ENCODE measurements at places on chromosomes 12 and 14. TPM values are rescaled to one million over a fixed set of nuclear protein-coding genes. Genes with fewer than 3 reads are reported as not detected.

The SLC15A5 gene
- not detected for polyA plus RNA-seq

The ADGRD1 gene
- 1.7 TPM for polyA plus RNA-seq

The NINJ2 gene
- not detected for polyA plus RNA-seq

The ANKRD13A gene
- 89.2 TPM for polyA plus RNA-seq

The ART4 gene
- polyA plus RNA-seq = not detected

The MAPKAPK5 gene
- 84.4 TPM for polyA plus RNA-seq

The ABCD2 gene
- 0.43 TPM for polyA plus RNA-seq

The SPTLC2 gene
- polyA plus RNA-seq = 15.1 TPM

The SELPLG gene
- 0.62 TPM for polyA plus RNA-seq

The POLE2 gene
- polyA plus RNA-seq = 2.8 TPM

The RNF212B gene
- not detected for polyA plus RNA-seq

The PTPRB gene
- polyA plus RNA-seq = 0.26 TPM

The LBHD2 gene
- polyA plus RNA-seq = not detected

The PPP1R12A gene
- polyA plus RNA-seq = 68.2 TPM

The PAPLN gene
- 0.08 TPM for polyA plus RNA-seq

The CABP1 gene
- polyA plus RNA-seq = 0.71 TPM

The TRHDE gene
- polyA plus RNA-seq = 20.6 TPM

The TAS2R7 gene
- not detected for polyA plus RNA-seq

The ABHD12B gene
- polyA plus RNA-seq = not detected

The MGAT2 gene
- 24.7 TPM for polyA plus RNA-seq

The GLT1D1 gene
- 3.9 TPM for polyA plus RNA-seq

The MDP1 gene
- polyA plus RNA-seq = 94.2 TPM

The TMTC2 gene
- 20.3 TPM for polyA plus RNA-seq

The ARMH4 gene
- polyA plus RNA-seq = 14.3 TPM

The COX14 gene
- polyA plus RNA-seq = 73.4 TPM
